NCI-H774 (cell line): ENCODE measurements at places on chromosomes 1 and 21.

GRCh38 chr1:18373882-18374493 lies 106.7 kb upstream of the KLHDC7A start:
- DNase-seq = no peak

GRCh38 chr1:69649383-69649990 lies 81.8 kb downstream of the LRRC7 start:
- no peak for DNase-seq

DNA sequence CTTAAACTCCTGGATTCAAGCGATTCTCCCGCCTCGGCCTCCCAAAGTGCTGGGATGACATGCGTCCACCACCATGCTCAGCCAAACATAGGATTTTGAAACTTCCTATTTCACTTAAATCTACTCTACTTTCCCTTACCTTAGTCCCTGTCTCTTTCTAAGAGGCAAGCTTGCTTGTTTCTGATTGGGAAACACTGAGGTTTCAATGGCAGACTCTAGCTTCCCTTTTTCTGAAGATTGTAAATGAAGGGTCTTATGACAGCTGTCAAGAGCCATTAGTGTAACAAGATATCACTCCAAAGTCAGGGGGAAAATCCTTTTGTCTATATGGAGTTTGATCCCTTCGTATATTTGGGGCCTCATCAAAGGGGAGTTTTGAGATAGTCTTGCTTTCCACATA lies 23.5 kb upstream of the LMO4 start:
- DNase-seq = no peak

GRCh38 chr21:15221799-15222386 lies 157.1 kb upstream of the NRIP1 start:
- DNase-seq = no peak

DNA sequence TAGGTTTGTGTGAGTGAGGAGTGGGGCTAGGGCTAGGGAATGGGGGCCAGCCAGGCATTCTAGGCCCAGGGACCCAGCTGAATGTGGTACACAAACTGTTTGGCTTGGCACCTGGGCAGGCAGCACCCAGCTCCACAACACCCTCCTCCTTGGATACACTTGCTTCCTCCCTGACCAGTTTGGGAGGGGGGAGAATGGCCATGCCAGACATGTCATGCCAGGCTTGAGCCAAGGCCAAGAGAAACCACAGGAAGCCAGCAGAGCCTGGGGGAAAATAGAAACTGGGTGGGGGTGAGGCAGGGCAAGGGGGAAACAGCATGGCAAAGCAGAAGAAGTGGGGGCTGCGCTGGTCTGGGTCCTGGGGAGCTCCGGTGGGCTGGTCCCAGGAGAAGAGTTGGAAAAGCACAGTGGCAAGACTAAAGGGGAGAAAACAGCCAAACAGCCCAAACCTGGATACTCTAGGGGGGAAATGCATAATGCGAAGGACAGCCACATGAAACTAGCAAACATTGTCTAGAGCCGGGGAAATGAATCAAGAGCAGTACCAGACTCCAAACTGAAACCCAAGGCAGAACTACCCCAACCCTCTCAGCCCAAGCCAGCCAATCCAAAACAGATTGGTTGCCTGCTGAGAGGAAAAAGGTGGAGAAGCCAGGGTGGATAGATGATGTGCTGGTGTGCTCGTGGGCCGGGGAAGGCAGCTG lies 47.9 kb downstream of the LGR6 start:
- no peak for DNase-seq

DNA sequence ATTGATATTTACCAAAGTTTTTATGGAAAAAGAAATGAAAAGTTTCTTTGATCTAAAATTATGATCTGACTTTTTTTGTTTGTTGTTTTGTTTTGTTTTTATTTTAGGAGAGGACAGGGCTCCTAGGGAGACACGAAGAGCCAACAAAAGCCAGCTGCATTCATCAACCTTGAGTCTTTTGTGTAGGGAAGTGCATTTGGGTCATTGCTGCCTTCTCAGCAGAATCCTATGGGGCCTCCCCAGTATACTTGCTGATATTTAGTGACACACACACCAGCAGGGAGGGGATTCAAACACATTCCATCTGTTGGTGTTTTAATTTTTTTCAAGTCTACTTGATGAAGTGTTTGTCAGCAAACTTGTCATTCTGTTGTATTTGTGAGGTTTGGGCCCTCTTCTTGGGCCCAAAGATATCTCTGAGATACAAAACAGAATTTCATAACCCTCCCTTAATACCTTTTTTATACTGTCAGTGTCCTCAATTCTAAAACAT lies 203.5 kb downstream of the NTNG1 start:
- no peak for DNase-seq

DNA sequence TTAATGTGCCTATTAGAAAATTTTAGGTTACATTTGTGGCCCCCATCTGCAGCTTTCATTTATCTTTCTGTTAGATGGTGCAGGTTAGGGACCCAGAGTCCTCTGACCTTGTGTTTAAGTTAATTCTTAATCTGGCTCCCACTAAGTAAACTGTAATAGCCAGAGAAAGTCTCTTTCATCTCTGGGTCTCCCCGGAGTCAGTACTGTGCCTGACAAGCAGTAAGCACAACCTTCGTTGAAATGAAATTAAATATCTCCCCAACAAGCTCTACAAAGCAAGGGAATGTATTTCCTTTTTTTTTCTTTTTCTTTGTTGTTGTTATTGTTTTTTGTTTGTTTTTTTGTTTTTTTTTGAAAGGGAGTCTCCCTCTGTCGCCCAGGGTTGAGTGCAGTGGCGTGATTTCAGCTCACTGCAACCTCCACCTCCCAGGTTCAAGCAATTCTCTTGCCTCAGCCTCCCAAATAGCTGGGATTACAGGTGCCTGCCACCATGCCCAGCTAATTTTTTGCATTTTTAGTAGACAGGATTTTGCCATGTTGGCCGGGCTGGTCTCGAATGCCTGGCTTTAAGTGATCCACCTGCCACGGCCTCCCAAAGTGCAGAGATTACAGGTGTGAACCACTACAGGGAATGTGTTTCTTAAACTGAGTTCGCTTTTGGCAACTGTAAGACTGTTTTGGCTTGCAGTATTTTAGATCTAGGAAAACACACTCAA lies 81.6 kb downstream of the HHIPL2 start:
- no peak for DNase-seq

- no peak for DNase-seq
These were observed 183.8 kb downstream of the DHRS3 start for GRCh38 chr1:12434174-12434573.

DNA sequence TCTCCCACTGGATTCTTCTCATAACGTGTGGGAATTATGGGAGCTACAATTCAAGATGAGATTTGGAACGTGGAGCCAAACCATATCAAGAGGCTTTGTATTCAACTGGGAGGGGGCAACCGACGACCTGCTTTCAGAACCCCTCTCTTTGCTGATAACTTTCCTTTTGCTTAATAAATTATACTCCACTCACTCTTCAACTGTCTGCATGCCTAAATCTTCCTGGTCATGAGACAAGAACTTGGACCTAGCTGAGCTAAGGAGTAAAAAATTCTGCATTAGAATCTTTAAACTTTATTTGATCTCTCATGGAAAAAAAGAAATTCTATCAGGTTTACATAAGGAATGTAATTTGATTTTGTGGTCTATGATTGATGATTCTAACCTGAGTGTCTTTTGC lies 86.7 kb upstream of the CYYR1 start:
- no peak for DNase-seq

DNA sequence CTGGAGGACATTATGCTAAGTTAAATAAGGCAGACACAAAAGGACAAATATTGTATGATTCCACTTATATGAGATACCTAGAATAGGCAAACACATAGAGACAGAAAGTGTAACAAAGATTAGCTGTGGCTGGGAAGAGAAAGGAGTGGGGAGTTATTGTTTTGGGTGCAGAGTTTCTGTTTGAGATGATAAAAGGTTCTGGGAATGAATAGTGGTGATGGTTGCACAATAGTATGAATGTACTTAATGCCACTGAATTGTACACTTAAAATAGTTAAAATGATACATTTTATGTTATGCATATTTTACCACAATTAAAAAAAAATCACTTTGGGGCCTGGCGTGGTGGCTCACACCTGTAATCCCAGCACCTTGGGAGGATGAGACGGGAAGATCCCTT lies 21.2 kb upstream of the ERO1B start:
- DNase-seq = no peak

- no peak for DNase-seq
These were observed 60.7 kb upstream of the CDC42BPA start for GRCh38 chr1:227378871-227379554.

GRCh38 chr1:218658899-218659298 lies 313.8 kb downstream of the TGFB2 start:
- no peak for DNase-seq

DNA sequence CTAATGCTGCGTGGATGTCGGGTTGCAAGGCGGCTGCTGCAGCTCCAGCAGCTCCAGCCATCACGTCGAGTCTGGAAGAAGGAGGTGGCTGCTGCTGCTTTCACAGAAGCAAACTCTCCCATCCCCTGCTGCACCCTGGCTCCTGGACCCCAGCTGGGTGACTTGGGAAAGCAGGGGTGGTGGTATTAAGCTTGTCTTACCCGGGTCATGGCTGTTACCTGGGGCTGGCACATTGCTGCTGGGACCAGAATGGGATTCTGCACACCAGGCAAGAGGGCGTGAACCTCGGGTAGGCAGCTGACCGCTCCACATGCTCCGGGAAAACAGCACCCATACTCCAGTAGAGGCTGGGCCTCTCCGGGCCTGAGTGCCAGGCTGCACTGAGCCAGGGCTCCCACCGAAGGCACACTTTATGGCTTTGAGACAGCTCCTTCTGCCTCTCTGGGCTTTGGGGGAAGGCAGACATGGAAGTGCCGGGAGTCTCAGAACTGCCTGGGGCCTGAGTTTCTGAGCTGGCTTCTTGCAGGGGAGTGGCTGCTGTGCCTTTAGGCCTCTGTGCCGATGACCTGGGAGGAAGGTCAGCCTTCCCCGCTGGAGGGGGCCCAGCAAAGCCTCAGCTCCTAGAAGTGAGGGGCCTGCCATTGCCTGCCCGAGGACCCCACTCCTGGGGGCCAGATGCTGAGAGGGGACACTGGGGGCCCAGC lies 1.2 kb downstream of the SMIM1 start:
- no peak for DNase-seq

GRCh38 chr1:205936311-205936710 lies 6.9 kb downstream of the SLC26A9 start:
- DNase-seq = no peak

GRCh38 chr1:6578624-6579373 lies 995 bp upstream of the ZBTB48 start:
- DNase-seq = no peak

DNA sequence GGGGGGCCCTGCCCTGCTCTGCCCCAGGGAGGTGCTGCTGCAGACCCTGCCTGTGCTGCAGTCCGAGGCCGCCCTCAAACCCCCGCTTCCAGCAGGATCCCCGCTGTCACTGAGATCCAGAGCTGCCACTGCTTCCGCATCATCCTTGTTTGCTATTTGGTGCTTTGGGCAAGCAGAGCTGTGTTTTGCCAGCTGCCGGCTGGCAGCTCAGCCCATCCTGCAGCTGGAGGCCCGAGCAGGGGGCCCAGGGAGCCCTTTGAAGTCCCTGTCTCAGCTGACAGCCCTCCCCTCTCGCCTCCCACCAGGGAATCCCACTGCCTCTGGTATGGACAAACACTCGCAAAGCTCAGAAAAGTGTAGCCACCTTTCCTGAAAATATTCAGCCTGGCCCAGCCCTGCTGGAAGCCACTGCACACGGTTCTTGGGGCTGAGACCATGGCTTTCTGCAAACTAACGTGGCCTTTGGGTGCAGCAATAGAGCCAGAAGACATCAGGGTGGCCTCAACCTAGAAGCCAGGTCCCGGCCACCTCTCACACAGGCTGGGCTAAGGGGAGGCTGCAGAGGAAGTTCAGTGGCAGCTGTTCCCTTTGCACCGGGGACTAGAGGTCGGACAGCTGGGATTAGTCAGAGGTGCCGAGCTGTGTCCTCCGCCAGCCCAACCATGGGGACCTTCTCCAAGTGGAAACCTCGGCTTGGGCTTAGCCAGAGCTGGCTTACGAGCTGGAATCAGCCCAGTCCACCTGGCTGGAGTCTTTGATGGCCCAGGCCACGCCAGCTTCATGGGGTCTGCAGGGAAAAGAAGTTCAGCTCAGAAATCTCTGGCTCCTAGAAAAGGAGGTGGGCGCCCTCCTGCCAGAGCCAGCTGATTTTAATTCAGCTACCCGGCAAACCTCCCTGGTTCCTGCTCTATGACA lies 107.1 kb downstream of the SPSB1 start:
- DNase-seq = peak; percentile 7

DNA sequence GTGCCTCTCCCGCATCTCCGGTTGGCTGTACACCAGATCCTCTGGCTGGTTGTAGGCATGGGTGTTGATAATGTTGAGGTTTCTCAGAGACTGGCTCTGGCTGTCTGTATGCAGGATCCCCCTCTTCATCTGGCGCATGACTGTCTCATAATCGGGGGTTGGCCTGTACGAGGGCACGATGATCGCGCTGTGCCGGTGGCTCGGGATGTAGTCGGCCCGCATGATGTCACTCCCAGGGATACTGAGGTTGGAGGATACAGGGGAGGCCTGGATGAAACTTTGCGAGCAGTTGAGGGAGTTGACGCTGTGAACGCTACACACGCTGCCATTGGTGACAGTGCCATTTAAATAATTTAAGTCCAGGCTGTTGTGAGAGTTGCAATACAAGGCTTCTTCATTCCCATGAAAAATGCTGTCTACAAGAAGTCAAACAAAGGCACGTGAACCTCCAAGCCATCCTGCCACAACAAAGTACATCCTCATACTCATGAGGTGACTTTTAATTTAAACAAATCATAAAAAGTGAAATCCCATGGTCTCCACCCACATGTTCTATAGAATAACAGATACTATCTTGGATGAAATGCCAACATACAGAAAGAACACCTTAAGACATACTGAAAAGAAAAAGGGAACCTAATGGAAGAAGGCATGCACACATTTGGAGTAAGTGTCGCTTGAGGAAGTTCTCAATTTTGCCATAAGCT lies 103.6 kb downstream of the SMYD2 start:
- DNase-seq = no peak

DNA sequence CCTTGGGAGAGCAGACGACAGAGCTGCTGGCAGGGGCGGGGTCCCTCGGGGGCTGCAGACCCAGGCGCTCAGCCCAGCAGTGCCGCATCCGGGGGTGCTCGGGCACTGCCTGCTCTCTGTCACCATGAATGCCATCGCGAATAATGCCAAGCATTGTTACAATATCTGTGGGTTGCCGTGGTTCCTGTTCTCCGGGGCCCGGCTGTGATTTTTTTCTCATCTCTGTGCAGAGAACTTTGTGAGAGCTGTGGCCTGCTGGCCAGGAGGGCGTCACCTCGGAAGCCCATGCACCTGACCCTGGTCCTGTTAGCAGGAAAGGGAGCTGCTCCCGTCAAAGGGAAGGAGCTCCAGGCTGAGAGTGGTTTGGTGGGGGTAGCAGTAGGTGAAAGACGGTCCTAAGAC lies 70.4 kb downstream of the PRDM16 start:
- no peak for DNase-seq

- no peak for DNase-seq
These were observed 54.2 kb downstream of the FCRL5 start for GRCh38 chr1:157497987-157498735.

DNA sequence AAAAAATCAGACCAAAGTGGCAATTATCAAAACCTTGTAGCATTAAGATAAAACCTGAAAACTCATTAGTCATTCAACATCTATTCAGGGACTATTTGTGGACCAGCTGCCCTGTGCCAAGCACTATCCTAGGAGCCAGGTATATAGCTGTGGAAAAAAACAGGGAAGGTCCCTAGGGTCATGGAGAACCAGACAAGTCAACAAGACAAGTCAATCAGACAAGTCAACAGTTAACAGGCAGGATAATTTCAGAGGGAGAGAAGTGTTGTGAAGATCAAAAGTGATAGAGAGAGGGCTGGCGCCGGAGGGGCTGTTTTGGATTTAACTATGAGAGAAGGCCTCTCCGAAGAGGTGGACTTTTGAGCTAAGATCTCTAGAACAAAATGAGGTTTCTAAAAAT lies 3.3 kb upstream of the ATP1A4 start:
- DNase-seq = no peak
